Fibroblast of skin of back (primary cell): ENCODE measurements at places on chromosomes 4 and X.

DNA sequence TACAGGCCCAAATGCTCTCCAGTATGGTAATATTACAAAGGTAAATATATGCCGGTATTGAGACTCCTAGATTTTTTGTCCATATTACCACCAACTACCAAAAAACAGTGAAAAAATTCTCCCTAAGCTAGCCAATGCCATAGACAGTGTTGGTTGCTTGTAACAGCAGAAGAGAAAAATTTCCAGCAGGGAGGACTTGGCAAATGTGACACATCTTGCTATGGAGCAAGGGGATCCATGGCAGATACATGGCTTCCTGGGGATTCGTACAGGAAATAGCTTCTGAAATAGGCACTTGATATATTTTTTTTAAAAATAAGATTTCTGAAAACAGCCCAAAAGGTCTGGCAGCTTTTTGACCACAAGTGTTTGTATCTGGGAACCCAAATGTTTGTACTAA lies 14.6 kb downstream of the SLITRK4 start:
- DNase-seq, result no peak

DNA sequence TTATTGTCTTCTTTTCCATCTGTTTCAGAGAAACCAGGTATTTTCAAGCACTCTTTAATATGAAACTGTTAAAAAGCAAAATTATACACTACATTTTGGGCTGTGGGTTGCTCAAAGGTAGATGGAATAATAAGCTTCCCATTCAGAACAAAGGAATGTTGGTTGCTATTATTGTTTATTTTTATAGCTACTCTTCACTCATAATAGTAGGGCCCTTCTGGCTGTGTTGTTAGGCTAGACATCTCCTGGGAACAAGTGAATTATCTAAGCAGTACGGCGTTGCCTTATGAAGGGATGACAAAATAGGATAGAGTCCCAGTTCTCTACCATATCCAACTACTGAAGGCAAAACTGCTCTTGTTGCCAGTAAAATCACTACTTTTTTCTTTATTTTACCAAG lies 34.2 kb downstream of the TENM3 start:
- DNase-seq, result peak; percentile 58

- no peak for DNase-seq
Observed at GRCh38 chr4:2299794-2300193, 37.9 kb upstream of the MXD4 start.

DNA sequence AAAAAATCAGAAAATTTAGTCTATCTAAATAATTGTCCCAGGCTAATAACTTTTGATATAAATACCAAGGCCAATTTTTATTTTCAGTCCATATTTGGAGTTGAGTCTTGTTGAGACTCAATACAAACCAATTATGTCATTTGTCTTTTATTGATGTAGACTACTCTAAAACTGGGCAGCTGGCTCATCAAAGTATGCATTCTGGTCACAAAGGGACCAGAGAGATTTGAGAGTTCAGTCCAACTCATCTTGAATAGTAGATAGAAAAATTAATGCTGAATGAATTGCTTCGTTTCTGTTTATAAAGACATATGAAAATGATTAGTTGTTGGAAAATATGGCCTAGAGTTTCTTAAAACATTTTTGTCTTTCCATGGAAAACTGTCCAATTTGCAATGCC lies 412.5 kb upstream of the KLHL4 start:
- DNase-seq, result no peak

DNA sequence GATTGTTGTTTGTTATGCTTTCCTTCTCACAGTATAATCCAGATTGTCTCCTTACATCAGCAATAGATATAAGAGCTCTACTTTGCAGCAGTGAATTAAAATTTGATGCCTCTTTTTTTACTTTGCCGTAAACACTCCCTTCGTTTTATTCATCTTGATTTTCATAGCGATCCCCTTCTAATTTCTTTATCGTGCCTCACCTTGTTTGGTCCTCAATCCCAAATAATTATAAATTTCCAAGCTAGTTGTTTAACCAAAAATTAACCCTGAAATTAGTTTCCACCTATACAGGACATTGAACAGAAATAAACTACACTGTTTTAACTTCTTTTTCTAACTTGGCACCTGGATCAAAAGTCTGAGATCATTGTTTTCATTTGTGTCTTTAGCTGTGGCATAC lies 35.1 kb upstream of the GRID2 start:
- DNase-seq, result no peak

DNA sequence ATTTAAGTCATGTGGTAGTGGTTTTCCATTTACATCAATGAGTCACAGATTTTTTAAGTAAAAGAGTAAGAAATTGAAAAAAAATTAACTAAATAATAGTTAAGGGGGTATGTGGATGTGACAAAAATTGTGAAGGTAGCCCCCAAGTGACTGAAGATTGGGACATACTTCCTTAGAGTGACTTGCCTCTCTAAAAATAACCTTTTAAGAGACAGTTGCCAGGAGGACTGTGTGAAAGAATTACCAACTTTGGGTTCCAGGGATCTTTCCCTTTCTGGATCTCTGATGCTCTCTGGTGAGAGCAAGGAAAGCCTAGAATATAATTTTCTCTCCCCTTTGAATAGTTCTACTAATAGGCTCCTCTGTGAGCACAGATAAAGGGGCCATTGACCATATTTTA lies 42.7 kb downstream of the NHSL2 start:
- peak; percentile 5 for DNase-seq

DNA sequence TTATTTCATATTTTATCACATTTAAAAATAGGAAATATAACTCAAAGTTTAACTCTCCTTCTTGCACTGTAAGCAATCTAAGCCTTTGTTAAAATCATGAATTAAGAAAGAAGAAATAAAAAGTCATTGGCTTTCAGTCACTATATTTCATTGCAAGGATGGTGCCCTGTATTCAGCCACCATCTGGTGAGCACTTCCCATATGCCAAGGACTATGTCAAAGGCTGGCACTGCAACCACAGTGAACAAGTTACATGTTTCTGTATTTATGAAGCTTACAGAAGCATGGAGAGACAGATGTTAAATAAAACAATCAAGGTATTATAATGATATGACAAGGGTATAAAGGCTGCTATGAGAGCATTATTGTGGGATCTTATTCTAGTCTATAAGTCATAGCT lies 68.6 kb downstream of the PRKG2 start:
- no peak for DNase-seq
